ENCODE measurements at places on chromosomes 16 and 17.

DNA sequence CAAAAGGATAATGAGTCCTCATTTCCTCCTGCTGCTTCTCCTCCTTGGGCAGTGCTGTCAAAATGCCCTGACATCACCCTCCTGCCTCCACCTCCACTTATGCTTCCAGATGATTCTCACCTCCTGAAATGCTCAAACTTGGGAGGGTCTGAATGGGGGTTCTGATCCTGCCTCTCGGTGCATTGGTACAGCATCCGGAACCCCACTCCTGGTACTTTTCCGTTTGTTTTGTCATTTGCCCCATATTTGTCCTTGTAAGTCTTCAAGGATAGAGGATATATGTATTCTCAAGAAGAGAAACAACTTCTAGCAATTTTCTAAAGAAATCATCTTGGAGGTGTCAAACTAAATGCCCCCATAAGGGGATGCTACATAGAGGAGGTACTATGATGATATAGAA lies 148.3 kb downstream of the SHISA9 start:
- H3K36me3 ChIP-seq: no peaks in the 10 kb centered on the region
- no peaks in the 10 kb centered on the region for H3K4me1 ChIP-seq
- DNase-seq: no peak
- H3K27ac ChIP-seq: no peak overlapping the region
- H3K27me3 ChIP-seq: no peaks in the 10 kb centered on the region

- H3K36me3 ChIP-seq: no peaks in the 10 kb centered on the region
- no peaks in the 10 kb centered on the region for H3K27me3 ChIP-seq
- H3K4me1 ChIP-seq: peaks cover 72% of the 10 kb centered on the region
- H3K4me3 ChIP-seq: no peak overlapping the region
- H3K27ac ChIP-seq: no peak overlapping the region
These were observed 90.7 kb downstream of the PITPNC1 start for GRCh38 chr17:67467500-67468455.

DNA sequence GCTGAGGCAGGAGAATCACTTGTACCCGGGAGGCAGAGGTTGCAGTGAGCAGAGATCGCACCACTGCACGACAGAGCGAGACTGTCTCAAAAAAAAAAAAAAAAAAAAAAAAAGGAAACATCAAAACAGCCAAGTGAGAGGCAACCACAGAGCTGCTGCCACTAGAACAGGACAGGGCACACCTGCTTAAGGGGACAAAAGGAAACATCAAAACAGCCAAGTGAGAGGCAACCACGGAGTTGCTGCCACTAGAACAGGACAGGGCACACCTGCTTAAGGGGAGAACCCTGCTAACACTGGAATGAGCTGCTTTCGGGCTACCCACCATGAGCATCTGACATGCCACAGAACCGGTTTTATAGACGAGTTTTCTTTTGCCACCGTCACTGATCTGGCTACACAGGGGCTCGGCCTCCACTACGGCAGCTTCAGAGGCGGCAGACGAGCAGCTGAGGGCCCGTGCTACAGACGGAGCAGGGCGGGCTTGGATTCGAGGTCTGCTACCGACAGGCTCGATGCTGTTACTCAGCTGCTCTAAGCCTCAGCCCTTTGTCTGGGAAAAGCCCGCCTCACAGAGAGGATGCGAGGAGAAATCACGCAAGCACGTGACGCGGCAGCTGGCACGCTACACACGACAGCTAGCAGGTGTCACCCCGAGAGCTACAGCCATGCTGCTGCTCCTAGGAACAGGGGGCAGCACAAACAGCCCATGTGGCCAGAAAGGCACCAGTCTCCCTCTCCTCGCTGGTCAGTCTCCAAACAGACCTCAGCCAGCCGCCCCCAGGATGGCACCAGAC lies 2.0 kb downstream of the P4HB start:
- peak overlapping the region; percentile 87 for H3K4me3 ChIP-seq
- peaks cover 39% of the 10 kb centered on the region for H3K36me3 ChIP-seq
- H3K4me1 ChIP-seq: peaks cover 90% of the 10 kb centered on the region

DNA sequence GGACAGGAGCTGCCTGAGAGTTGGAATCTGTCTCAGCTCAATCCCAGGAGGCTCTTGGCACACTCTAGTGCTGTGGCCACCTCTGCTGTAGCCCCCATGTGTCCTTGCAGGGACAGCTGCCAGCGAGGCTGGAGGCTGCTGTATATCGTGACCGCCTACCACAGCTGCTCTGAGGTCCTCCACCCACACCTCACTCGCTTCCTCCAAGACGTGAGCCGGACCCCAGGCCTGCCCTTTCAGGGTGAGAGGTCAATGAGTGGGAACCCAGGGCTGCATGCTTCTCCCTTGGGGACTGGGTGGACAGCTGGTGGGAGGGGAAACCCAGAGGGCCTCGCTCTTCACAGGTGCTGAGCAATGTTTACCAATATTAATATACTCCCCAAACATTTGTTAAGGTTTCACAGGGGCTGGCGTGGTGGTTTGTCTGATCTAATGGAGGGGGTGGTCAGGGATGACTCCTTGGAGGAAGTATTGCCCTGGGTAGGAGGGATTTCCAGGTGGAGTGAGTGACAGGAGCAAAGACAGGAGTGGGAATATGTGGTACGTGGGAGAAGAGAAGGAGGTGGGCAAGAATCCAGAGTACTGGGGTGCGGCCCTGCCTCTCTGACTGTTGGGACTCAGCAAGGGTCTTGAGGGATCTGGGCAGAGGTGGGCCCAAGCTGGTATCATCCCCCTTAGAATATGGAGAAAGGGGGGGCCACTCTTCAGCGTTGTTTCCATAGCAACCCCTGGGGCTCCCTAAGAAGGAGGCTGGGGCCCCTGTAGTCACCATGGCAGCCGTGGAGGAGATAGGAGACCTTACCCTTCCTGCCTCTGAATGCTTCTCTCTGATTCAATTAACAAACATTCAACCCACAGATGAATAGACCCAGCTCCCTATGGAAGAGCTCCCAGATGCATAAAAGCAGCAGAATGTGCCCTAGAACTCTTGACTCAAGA lies 22.2 kb upstream of the ALKBH5 start:
- H3K4me3 ChIP-seq: no peak overlapping the region
- no peak for DNase-seq
- no peaks in the 10 kb centered on the region for H3K36me3 ChIP-seq
- H3K27ac ChIP-seq: no peak overlapping the region

GRCh38 chr17:54900457-54901229 lies at the start of gene TOM1L1:
TOM1L1 (plus strand) TSS chr17:54900852; CDS start chr17:54900866, 14 bp downstream.
- H3K4me1 ChIP-seq: peaks cover 13% of the 10 kb centered on the region
- peaks cover 39% of the 10 kb centered on the region for H3K27me3 ChIP-seq
- DNase-seq: no peak
- no peak within 1 kb of the TSS for H3K27ac ChIP-seq

GRCh38 chr17:62707425-62707739 lies 79.9 kb downstream of the MRC2 start:
- H3K27me3 ChIP-seq: no peaks in the 10 kb centered on the region
- peak; percentile 42 for DNase-seq
- H3K4me1 ChIP-seq: peaks cover 40% of the 10 kb centered on the region

DNA sequence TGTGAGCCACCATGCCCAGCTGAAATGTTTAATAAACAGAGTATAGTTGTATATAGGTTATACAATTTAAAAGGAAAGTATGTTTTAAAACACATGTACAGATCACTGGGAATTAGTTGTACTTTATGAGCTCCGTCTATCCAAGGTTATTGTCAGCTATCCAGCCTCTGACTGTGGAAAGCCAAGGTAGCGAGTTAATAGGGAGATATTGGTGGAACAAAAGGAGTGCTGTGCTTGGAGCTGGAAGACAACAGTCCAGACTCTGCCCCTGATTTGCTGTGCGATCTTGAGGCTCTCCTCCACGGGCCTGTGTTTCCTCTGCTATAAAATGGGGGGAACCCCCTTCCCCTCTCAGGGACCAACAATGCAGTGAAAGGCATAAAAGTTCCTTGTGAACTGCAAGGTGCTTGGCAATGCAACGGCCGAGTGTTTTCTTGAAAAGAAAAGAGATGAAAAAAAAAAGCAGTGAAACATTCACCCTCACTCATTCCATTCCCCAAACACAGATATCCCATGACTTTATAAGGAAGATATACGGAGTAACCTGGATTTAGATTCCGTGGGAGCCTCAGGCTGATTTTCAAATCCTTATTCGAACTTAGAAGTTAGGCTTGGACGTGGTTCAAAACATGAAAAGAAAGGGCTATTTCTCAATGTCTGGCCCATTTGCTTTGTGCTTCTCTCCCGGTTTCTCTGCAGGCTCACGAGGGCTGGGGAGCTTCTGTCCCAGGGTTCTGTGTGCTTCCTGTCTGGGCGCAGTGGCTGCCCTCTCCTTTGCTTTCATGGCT lies 34.1 kb downstream of the CUEDC1 start:
- H3K4me1 ChIP-seq: no peaks in the 10 kb centered on the region
- H3K27me3 ChIP-seq: no peaks in the 10 kb centered on the region

GRCh38 chr17:73397856-73398540 lies 86.2 kb upstream of the CDC42EP4 start:
- peaks cover 32% of the 10 kb centered on the region for H3K36me3 ChIP-seq
- no peaks in the 10 kb centered on the region for H3K27me3 ChIP-seq
- peaks cover 22% of the 10 kb centered on the region for H3K4me1 ChIP-seq
- no peak overlapping the region for H3K27ac ChIP-seq

DNA sequence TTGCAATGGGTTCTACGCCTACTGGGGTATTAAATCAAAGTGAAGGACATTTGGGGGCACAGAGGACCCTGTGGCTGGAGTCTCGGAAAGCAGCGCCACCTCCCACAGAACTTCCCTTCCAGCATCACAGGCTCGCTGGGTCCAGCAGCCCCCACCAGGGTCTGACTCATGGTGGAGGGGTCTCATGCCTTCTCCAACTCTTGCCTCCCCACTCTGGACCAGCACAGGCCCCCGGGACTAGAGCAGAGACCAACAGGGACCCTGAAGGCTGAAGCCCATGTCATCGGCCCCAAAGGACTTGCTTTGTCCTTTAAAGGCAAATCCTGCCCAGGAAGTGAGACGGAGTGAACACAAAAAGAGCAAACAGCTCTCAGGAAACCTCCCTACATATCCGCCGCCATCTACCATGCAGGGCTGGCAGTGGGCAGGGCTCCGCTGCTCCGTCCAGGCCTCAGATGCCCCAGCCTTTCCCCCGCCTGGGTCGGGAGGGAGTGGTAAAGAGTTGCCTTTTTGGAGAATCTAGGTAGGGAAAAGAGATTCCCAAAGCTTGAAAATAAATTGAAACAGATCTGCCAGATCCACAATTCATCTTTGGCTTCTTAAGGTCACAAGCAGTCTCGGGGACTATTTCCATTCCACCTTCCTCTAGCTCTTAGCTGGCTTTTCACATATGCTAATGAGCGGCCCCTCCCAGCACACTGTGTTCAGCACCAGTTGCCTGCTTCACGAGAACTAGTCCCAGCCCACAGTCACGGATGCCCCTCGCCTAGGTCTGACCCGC lies 2.1 kb upstream of the GPRC5C start:
- H3K4me1 ChIP-seq: peaks cover 59% of the 10 kb centered on the region
- H3K27me3 ChIP-seq: peaks cover 20% of the 10 kb centered on the region
- peak overlapping the region; percentile 52 for H3K4me3 ChIP-seq
- no peak for DNase-seq
- H3K27ac ChIP-seq: peak overlapping the region; percentile 85

DNA sequence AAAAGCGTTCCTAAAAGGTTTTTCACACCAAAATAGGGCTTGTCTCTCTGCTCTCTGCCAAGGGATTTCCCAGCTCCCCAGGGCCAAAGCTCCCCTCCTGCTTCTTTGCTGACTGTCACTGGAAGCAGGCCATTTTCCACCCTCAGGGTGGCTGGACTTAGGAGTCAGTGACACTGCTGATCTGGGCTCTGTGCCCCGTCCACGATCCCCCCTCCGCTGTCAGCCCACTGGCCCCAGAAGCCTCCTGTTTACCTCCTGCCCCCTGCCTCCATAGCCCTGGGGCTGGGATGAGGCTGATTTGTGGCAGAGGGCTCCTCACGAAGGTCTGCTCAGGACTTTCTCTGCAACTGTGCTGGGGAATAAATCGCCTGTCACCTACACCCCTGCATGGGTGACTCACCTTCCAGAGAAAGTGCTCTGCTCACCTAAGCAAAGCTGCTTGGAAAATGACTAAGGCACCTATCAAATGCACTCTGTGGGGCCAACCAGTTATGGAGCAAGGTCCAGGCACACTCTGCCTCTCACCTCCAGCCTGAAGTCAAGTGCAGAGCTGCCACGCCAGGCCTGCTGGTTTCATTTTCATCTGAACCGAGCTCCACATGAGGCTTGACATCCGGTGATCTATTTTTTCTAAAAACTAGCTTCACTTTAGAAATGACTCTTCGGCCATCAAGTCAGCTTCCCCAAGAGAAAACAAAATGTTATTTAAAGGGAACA lies 4.9 kb downstream of the MAP3K14 start:
- H3K27ac ChIP-seq: peak overlapping the region; percentile 98
- no peaks in the 10 kb centered on the region for H3K27me3 ChIP-seq
- peak; percentile 91 for DNase-seq
- H3K4me1 ChIP-seq: peaks cover 79% of the 10 kb centered on the region

DNA sequence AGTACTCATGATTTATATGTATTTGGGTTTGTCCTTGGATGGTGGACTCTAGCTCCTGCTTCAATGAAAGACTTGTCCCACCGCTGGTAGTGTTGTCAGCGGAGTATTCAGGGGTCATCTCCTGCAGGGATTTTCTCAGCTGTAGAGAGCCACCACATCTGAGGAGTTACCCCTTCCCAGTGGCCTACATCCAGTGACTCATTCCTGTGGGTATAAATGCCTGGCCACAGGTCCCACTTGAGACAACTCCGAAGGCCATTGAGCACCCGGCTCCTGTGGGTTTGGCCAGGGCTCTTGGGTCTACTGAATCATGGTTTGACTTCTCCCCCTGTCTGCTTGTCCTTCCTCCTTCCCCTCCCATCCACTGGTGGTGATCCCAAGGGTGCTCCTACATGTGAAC lies 34.6 kb upstream of the WSB1 start:
- no peak for DNase-seq
- H3K4me1 ChIP-seq: no peaks in the 10 kb centered on the region
- no peak overlapping the region for H3K4me3 ChIP-seq
- no peaks in the 10 kb centered on the region for H3K36me3 ChIP-seq
- no peak overlapping the region for H3K27ac ChIP-seq

DNA sequence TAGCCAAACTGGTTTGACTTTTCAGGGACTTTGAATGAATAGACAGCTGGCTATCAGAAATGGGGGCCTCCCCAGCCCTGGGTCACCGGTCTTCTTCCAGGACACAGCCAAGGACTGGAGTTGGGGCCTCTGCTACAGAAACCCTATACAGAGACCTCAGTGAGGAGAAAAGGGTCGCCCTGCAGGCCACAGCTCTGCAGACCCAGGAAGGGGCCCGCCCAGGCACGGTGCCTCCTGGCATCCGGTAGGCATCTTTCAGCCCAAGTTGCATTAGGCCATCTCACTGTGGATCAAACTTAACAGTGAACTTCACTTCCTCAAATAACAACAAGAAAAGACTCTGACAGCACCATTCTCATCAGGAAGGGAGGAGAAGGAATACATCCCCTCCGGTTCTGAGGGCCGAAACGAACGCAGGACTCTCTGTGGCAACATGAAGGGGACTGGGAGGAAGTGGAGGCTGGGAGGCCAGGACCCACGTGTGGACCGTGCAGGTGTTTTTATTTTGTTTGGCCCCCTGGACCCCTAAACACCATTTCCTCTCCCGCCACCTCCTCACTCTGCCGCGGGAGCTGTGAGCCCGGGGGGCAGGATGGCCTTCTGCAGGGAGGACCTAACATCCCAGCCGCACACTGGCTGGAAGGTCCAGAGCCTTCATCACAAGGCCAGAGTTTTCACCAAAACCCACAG lies 7.2 kb downstream of the SLC38A10 start:
- DNase-seq: no peak
- H3K27ac ChIP-seq: peak overlapping the region; percentile 39
- no peaks in the 10 kb centered on the region for H3K27me3 ChIP-seq
- H3K4me3 ChIP-seq: no peak overlapping the region
- H3K36me3 ChIP-seq: peaks cover 72% of the 10 kb centered on the region

- H3K27me3 ChIP-seq: no peaks in the 10 kb centered on the region
- no peak overlapping the region for H3K27ac ChIP-seq
- no peaks in the 10 kb centered on the region for H3K4me1 ChIP-seq
- H3K36me3 ChIP-seq: no peaks in the 10 kb centered on the region
These were observed 7.6 kb downstream of the NUDT7 start for GRCh38 chr16:77729951-77730350.
